ENCODE measurements at places on chromosomes 7 and 10. TPM values are rescaled to one million over a fixed set of nuclear protein-coding genes. Genes with fewer than 3 reads are reported as not detected.

DNA sequence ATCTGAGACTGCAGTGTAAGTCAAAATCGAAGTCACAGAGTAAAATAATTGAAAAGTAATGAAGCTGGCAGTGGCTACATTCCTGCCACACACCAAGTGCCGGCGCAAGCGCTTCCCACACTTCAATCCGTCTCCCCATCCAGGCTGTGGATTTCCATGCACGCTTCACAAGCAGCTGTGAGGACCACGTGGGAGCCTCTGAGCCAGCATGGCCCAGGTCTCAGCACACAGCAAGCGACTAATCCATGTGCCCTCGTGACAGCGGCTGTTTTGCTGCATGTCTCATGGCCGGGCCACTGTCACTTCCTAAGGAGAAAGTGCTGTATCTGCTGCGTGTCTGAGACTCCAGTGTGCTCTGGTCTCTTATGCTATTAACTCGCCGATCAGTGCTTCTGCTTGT is 566.9 kb downstream of the DNAJB6 start:
- no peak for DNase-seq
- no peaks in the 10 kb centered on the region for H3K27me3 ChIP-seq
- H3K4me1 ChIP-seq: no peaks in the 10 kb centered on the region
- H3K27ac ChIP-seq: no peak overlapping the region
- no peaks in the 10 kb centered on the region for H3K36me3 ChIP-seq
- no peak overlapping the region for H3K4me3 ChIP-seq

Gene CARD11
- 0.95 TPM for total RNA-seq

Gene CYP2C8
- total RNA-seq: not detected

- H3K4me1 ChIP-seq: no peaks in the 10 kb centered on the region
- H3K27ac ChIP-seq: no peak overlapping the region
- no peaks in the 10 kb centered on the region for H3K27me3 ChIP-seq
- no peak overlapping the region for H3K4me3 ChIP-seq
Measured at GRCh38 chr10:14476641-14477407, 146.1 kb upstream of the FRMD4A start.

DNA sequence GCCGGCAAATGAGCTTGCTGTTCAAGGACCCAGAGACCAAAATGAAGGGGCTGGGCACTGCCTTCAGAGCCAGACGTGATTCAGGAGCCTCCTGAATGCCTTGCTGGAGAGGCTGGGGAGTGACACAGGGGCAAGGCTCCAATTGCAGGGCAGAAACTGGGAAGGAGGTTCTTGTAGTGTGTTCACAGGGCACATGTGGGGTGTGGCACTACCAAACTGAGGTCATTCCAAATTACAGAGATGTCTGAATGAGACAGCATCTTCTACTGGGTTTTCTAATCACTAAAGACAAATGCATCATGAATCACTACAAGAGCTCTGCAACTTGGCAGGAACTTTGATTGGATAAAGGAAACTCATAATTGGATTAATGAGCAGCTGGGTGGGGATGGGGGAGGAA is 17.8 kb downstream of the CRTAC1 start:
- H3K27ac ChIP-seq: no peak overlapping the region
- H3K4me1 ChIP-seq: no peaks in the 10 kb centered on the region
- H3K4me3 ChIP-seq: no peak overlapping the region

GRCh38 chr7:113094517-113095249 is 8.1 kb upstream of the GPR85 start:
- no peaks in the 10 kb centered on the region for H3K36me3 ChIP-seq
- no peaks in the 10 kb centered on the region for H3K4me1 ChIP-seq
- no peak overlapping the region for H3K27ac ChIP-seq
- no peak for DNase-seq
- no peaks in the 10 kb centered on the region for H3K27me3 ChIP-seq

GRCh38 chr7:150999497-151000230 is 8.8 kb downstream of the NOS3 start:
- no peak overlapping the region for H3K27ac ChIP-seq
- DNase-seq: no peak
- no peaks in the 10 kb centered on the region for H3K27me3 ChIP-seq
- H3K36me3 ChIP-seq: no peaks in the 10 kb centered on the region
- no peaks in the 10 kb centered on the region for H3K4me1 ChIP-seq

Gene MYO3A
- 3.4 TPM for total RNA-seq

Gene STK17A
- total RNA-seq: 2.3 TPM

DNA sequence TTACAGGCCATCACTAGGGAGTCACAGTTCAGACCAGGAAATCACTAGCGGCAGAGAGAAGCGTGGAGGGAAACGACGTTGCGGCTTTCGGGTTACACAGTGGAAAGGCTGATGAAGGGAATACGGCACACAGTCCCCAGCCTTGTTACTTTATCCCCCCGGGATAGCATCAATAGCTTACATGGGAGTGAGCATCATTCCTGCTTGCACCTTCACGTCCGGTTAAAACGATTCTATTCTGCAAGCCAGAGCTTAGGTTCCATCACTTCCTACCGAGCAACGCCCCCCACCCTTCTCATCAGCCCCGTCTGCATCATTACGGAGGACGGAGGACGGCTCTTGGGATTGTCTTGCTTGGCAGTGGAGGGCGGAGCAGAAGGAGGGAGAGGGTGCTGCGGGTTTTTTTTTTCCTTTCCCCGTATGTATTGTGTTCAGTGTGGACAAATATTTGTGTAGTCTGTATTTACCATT is 124.9 kb downstream of the CLEC2L start:
- no peak for DNase-seq
- no peak overlapping the region for H3K4me3 ChIP-seq
- no peaks in the 10 kb centered on the region for H3K27me3 ChIP-seq
- H3K27ac ChIP-seq: peak overlapping the region; percentile 4
- no peaks in the 10 kb centered on the region for H3K36me3 ChIP-seq
- no peaks in the 10 kb centered on the region for H3K4me1 ChIP-seq

DNA sequence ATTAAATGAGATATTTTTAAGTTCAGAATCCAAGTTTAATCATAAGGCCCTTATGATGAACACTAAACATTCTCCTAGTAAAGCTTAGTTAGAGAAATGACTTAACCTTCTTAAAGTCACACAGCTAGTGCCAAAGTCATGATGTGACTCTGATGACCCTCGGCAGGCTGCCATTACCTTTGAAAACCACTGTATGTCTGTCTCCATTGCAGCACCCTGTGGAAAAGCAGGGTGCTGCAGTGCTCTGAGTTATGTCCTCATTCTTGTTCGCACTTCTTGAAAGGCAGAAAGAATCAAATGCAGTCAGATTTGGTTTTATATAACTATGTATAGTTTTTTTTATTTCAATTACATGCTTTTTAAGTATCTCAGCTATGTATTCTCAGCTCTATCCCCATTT is 105.0 kb downstream of the PHTF2 start:
- H3K27me3 ChIP-seq: no peaks in the 10 kb centered on the region
- H3K4me3 ChIP-seq: no peak overlapping the region
- no peak for DNase-seq
- H3K4me1 ChIP-seq: no peaks in the 10 kb centered on the region
- H3K36me3 ChIP-seq: no peaks in the 10 kb centered on the region

Gene NUTM2B
- total RNA-seq: not detected

DNA sequence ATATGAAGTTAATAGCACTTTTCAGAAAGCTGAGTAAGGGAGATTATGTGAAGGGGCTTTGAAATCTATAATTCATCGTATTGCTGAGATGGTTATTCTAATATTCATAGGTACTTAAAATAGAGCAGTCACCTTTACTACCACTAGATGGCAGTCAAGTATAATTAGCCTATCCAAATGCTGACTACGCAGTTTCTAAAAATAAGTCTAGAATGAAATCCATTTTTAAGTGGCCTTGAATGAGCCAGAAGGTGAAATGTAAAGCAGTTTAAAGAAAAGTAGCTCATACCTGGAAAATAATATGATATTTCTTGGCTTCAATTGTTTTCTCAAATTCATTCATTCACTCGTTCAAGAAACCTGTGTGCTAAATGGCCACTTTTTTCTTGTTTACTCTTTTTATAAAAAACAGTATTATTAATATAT is 1277.1 kb downstream of the GATA3 start:
- H3K4me3 ChIP-seq: no peak overlapping the region
- H3K27me3 ChIP-seq: no peaks in the 10 kb centered on the region
- DNase-seq: no peak
- H3K27ac ChIP-seq: no peak overlapping the region
- no peaks in the 10 kb centered on the region for H3K36me3 ChIP-seq

GRCh38 chr7:15801551-15801950 is 115.1 kb upstream of the MEOX2 start:
- H3K27ac ChIP-seq: no peak overlapping the region
- no peaks in the 10 kb centered on the region for H3K4me1 ChIP-seq
- H3K36me3 ChIP-seq: no peaks in the 10 kb centered on the region
- DNase-seq: no peak

Gene TES
- total RNA-seq: 118 TPM

DNA sequence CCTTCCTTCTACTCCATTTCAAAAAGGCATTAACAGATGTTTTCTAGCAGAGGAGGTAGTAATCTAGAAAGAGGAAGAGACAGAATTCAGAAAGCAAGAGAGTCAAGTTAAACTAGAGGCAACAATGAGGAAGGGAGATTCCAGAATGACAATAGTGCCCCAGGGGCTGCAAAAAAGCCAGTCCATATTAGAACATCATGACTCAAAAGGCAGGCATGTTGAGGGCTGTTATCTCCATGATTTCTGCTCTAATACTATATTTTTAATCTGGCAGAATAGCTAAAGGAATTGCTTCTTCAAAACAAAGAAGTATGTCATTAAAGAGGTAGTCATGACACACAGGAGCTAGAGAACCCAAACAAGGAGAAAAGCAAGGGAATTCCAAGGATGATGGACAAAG is 599.6 kb downstream of the INHBA start:
- no peak for DNase-seq
- no peaks in the 10 kb centered on the region for H3K4me1 ChIP-seq
- H3K27me3 ChIP-seq: no peaks in the 10 kb centered on the region
- no peaks in the 10 kb centered on the region for H3K36me3 ChIP-seq

Gene IFIT1B
- not detected for total RNA-seq

Gene POP7
- total RNA-seq: 16.4 TPM

- H3K36me3 ChIP-seq: no peaks in the 10 kb centered on the region
- no peak for DNase-seq
- no peak overlapping the region for H3K27ac ChIP-seq
- H3K4me3 ChIP-seq: no peak overlapping the region
Measured at GRCh38 chr7:28629216-28629842, 217.0 kb downstream of the CREB5 start.

Gene DKK1
- 0.37 TPM for total RNA-seq

DNA sequence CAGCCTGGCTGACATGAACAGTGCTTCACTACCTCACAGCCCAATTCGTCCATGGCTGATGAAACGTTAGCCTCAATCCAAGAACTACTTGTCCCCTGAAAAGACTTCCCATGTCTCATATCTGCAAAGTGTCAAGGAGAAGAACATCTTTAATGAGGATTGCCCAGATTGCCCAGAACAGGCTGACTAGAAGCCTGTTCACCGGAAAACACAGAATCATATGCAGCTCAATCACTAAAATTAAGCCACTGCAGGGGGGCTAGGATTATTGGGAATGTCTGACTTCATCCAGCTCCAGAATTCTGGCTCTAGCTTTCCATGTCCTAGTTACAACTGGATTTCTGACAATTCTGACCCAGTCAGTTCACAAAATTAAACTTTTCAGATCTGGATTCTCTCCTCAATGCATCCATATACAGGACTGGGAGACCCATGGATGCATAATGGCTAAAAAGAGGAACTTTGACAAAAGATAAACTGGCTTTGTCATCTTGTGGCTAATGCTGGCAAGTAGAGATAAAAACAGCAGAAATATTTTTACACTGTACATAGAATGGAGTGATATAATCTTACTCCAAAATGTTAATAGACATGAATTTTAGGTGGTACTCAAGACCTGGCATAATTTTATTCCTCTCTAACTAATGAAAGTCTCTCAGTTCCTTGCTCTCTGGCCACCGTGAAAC is 467.0 kb upstream of the POT1 start:
- no peak for DNase-seq
- H3K4me1 ChIP-seq: no peaks in the 10 kb centered on the region
- no peaks in the 10 kb centered on the region for H3K36me3 ChIP-seq
- no peaks in the 10 kb centered on the region for H3K27me3 ChIP-seq

GRCh38 chr10:69498711-69499471 is 47.6 kb downstream of the TSPAN15 start:
- H3K4me3 ChIP-seq: no peak overlapping the region
- no peaks in the 10 kb centered on the region for H3K36me3 ChIP-seq
- H3K27ac ChIP-seq: no peak overlapping the region
- H3K27me3 ChIP-seq: no peaks in the 10 kb centered on the region

DNA sequence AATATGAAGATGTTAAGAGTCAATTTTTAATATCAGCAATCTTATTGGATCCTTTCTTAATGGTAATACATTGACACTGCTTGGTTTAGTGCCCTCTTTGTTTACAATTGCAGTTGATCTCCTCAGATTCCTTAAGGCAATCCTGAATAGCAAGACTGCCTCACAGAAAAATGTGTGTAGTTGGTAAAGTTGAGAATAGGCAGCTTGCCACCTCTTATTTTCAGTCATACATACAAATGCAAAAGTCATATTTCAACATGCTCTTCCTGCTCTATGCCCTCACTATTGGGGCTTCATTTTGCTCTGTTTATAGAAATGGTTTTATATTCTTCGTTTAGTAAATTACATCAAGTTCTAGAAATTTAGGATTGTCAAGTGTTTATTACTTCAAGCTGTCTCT is 661.1 kb upstream of the ANKRD30A start:
- no peaks in the 10 kb centered on the region for H3K4me1 ChIP-seq
- no peak overlapping the region for H3K27ac ChIP-seq
- no peak for DNase-seq
- no peaks in the 10 kb centered on the region for H3K36me3 ChIP-seq
- no peaks in the 10 kb centered on the region for H3K27me3 ChIP-seq

Gene TWNK
- 11.8 TPM for total RNA-seq

- H3K27me3 ChIP-seq: no peaks in the 10 kb centered on the region
- no peak overlapping the region for H3K4me3 ChIP-seq
- H3K4me1 ChIP-seq: no peaks in the 10 kb centered on the region
- H3K27ac ChIP-seq: no peak overlapping the region
- H3K36me3 ChIP-seq: no peaks in the 10 kb centered on the region
Measured at GRCh38 chr7:81506609-81507008, 263.2 kb downstream of the HGF start.

- no peaks in the 10 kb centered on the region for H3K27me3 ChIP-seq
- H3K4me3 ChIP-seq: no peak overlapping the region
- no peak for DNase-seq
Measured at GRCh38 chr7:140485500-140486265, 6.4 kb upstream of the MKRN1 start.

- DNase-seq: no peak
- no peak overlapping the region for H3K4me3 ChIP-seq
- H3K36me3 ChIP-seq: no peaks in the 10 kb centered on the region
- no peaks in the 10 kb centered on the region for H3K27me3 ChIP-seq
- peaks cover 23% of the 10 kb centered on the region for H3K4me1 ChIP-seq
- peak overlapping the region; percentile 44 for H3K27ac ChIP-seq
Measured at GRCh38 chr7:5408777-5409176, 14.9 kb downstream of the TNRC18 start.

Gene RAPGEF5
- total RNA-seq: 124 TPM

- no peaks in the 10 kb centered on the region for H3K36me3 ChIP-seq
- H3K4me1 ChIP-seq: no peaks in the 10 kb centered on the region
- H3K4me3 ChIP-seq: no peak overlapping the region
- no peak overlapping the region for H3K27ac ChIP-seq
- no peak for DNase-seq
Measured at GRCh38 chr7:78955329-78955728, 498.1 kb downstream of the MAGI2 start.

- no peaks in the 10 kb centered on the region for H3K36me3 ChIP-seq
- peak overlapping the region; percentile 49 for H3K4me3 ChIP-seq
- H3K4me1 ChIP-seq: no peaks in the 10 kb centered on the region
- H3K27ac ChIP-seq: peak overlapping the region; percentile 95
- no peak for DNase-seq
- H3K27me3 ChIP-seq: no peaks in the 10 kb centered on the region
Measured at GRCh38 chr10:86712317-86712707, 44.0 kb downstream of the LDB3 start.

GRCh38 chr7:80529362-80529761 is 17.5 kb upstream of the GNAT3 start:
- no peaks in the 10 kb centered on the region for H3K27me3 ChIP-seq
- no peak for DNase-seq
- no peaks in the 10 kb centered on the region for H3K36me3 ChIP-seq
- H3K4me1 ChIP-seq: no peaks in the 10 kb centered on the region
- H3K4me3 ChIP-seq: no peak overlapping the region

Measured in uterus (tissue), 4 donors.